MM.1S (cell line): ENCODE measurements at places on chromosomes 11 and 22.

DNA sequence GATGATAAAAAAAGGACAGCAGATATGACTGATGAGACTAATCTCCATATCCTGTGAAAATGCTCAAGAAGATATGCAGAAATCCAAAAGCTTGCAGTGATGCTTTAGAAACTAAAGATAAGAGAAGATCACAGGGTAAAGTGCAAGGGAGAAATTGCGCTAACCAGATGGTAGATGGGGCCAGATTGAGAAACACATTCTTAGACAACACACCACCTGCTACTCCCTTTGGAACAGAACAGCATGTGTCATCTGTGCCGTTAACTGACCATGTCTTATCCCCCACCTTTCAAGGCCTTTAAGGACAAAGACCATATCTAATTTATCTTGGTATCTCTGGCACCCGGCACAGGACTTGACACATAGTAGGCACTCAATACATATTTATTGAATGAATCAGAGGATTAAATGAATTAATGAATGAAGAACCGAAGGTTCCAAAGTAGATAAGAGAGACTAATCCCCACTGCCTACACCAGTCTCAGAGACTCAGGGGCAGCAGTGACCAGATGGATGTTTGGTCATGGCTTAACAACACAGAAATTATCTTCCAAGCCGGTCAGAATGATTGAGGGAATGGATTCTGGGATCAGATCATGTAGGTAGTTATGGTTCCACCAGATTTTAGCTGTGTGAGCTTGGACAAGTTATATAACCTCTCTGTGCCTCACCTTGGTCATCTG is 12.3 kb upstream of the P2RY2 start:
- no peak for DNase-seq

GRCh38 chr11:111465400-111465799 is 46.8 kb downstream of the BTG4 start:
- no peak for DNase-seq

DNA sequence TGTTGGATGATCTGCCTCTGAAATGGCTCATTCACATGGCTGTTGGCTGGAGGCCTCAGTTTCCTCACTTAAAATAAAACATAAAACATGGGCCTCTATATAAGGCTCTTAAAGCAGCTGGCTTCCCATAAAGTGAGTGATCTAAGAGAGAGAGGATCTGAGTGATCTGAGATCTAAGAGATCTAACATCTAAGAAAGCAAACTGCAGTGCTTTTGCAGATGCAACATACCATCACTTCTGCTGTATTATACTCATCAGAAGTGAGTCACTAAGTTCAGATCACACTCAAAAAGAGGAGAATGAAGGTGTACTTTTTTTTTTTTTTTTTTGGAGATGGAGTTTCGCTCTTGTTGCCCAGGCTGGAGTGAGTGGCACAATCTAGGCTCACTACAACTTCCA is 18.1 kb upstream of the HSPA8 start:
- DNase-seq, result no peak

- no peak for DNase-seq
Observed at GRCh38 chr11:3775736-3776406, 21.5 kb downstream of the NUP98 start.

DNA sequence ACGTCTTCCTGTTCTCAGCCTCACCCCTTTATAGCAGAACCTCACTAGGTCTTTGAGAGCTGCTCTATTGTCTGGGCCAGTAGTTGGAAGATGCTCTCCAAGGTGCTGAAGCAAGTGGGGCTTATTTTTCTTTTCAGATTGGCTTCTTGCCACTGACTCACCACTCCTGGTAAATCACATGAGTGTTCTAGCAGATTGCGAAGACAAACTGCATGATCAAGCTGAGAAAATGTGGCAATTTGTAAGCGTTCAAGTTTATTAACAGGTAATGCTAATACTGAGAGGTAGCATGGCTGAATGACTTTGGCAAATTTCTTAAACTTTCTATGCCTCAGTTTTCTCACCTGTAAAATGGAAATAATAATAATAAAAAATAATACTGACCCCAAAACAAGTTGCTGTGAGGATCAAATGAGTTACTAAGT is 59.2 kb downstream of the CACNG2 start:
- DNase-seq, result peak; percentile 56

- no peak for DNase-seq
Observed at GRCh38 chr11:17538054-17538453, 6.2 kb downstream of the USH1C start.

DNA sequence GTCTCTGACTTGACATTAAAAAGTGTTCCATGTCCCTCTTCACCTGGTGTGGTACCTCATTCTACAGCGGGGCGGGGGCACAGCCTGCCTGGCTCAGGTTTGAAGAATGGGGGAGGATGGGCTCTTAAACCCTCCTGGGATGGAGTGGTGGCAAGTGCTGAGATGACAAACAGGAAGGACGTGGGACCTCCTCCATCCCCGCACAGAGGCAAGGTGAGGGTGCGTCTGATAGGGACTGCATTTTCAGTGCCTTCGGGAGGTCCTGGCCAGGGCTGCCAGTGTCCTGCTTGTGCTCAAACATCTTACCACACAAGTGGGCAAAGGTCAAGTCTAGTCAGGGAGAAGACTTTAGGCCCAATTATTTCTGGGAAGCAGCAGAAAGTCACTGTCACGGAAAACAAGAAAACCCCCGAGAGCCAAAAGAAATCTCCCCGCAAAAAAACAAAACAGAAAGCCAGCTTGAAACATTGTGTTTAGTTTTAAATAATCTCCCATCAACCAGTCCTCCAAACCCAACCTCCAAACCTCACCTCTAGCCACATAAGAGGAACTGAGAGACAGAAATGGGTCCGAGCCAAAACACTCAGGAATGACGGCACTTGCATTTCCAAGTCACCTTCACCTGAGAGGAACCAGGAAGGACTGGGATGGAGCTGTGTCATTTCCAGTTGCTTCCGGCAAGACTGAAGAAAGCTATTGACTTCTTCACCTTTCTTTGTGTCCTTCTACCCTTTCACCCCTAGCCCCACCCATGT is 966.5 kb downstream of the NTM start:
- no peak for DNase-seq

- DNase-seq, result peak; percentile 48
Observed at GRCh38 chr11:46489656-46490560, 98.3 kb upstream of the CHRM4 start.

DNA sequence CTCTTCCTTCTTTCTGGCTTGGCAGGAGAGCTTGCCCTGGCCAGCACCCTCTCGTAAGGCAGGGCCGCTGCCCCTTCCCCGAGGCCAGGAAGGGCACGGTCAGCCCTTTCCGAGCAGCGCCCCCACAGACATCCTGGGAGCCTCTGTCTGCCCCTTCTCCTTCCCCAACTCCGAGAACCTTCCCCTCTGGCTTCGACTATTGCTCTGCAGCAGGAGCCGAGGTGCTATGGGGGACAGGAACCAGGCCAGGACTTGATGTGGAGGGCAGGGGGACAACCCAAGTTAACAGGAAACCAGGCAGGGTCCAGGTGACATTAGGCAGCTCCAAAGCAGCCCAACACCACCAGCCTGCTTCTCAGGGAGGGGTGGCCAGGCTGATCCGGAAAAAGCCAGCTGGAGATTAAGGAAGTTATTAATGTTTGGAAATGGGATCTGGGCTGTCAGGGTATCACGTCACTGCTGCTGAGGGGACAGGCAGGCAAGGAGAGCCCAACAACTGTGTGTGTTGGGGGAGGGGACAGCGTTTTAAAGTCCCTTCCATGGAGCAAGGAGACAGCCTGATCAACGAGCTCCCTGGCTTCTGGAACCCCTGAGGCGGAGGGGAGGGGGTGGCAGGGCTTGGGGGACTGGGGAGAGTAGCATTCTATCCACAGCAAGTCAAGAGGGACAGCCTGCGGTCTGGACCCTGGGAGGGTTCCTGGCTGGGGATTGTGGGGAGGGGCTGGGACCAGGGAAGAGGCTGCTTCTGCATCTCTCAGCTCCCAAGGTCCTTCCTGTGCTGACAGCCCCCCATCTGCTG is 27.3 kb downstream of the SYT7 start:
- no peak for DNase-seq

DNA sequence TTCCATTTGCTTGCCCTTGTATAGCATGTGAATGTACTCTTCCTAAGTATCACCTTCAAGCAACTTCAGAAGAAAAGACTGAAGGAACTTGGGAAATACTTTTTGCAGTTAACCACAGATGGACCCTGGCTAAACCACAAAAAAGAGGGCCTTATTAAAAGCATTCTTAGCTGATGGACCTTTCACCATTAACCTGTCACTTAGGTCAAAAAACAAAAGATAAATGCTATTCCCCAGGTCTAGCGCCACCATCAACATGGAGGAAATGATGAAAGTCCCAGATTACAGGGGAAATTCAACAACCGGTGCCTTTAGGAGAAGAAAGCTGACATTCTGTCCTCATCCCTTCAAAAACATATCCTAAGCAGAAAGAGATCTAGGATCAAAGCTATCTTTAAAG is 29.5 kb downstream of the STK33 start:
- no peak for DNase-seq

- DNase-seq, result no peak
Observed at GRCh38 chr11:36156161-36156816, 132.9 kb downstream of the COMMD9 start.

- no peak for DNase-seq
Observed at GRCh38 chr11:74005721-74006517, 3.0 kb downstream of the UCP3 start.
